Vagina (tissue), 2 donors: ENCODE measurements at places on chromosomes 4 and X.

- DNase-seq: peak; percentile 58
Measured at GRCh38 chrX:47621851-47622250, 2.2 kb upstream of the SYN1 start.

GRCh38 chr4:47741200-47741599 is 96.7 kb downstream of the CORIN start:
- no peak for DNase-seq

GRCh38 chr4:15253349-15253748 is 174.5 kb upstream of the C1QTNF7 start:
- DNase-seq: no peak

- DNase-seq: no peak
Measured at GRCh38 chr4:142741995-142742394, 104.1 kb downstream of the INPP4B start.

GRCh38 chrX:84188320-84188834 is 378 bp upstream of the RPS6KA6 start:
- no peak for DNase-seq

DNA sequence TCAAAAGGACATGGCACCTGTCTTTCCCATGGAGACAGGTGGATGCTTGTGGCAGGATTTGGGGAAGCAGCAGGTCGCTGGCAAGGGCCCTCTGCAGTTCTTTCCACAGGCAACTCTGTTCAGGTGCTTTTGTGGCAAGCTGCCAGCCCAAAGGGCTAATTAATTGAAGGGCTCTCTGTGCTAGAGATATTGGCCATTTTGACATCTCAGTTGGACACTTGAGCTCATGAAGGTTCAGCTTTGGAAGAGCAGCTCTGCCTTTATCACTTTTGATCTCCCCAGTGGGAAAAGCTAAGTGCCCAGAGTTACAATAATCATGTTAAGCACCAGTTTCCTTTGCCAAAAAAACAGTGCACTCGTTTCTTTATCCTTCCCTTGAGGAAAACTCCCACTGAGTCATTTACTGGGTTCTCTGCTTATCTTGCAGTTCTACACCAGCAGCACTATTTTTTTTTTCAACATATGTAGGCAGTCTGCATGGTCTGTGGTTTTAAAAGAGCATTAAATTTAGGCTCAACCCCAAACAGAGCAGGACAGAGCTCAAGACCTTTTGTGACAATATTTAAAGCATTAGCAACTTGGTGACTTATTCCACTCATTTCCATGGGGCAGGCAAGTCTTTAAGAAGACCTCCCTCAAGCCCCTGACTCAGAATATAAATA is 336.4 kb upstream of the RASGEF1B start:
- DNase-seq: no peak

DNA sequence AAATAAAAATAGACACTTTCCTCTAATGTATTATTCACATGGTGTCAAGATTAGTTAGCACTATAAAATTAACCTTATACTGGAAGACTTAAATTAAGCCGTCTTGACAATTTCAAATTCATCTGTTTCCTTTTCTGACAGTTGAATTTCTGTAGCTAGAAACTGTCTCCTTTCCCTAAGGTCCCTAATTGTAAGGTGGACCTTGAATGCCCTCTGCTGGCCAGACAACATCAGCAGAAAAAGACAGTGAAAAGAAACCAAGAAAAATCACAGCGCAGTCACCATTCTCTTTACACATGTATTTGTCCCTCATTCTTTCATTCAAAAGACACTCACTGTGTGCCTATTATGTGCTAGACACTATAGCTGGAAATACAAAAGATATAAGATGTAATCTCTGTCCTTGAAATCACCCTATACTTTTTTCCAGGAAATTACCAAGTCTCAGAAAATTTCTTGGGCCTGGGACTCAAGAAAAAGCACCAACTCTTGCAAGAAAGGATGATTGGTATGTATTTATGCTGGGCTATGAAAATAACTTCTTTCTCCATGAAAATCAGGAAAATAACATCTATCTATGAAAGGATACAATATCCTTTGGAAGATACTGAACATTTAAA is 32.7 kb upstream of the AMBN start:
- DNase-seq: no peak

DNA sequence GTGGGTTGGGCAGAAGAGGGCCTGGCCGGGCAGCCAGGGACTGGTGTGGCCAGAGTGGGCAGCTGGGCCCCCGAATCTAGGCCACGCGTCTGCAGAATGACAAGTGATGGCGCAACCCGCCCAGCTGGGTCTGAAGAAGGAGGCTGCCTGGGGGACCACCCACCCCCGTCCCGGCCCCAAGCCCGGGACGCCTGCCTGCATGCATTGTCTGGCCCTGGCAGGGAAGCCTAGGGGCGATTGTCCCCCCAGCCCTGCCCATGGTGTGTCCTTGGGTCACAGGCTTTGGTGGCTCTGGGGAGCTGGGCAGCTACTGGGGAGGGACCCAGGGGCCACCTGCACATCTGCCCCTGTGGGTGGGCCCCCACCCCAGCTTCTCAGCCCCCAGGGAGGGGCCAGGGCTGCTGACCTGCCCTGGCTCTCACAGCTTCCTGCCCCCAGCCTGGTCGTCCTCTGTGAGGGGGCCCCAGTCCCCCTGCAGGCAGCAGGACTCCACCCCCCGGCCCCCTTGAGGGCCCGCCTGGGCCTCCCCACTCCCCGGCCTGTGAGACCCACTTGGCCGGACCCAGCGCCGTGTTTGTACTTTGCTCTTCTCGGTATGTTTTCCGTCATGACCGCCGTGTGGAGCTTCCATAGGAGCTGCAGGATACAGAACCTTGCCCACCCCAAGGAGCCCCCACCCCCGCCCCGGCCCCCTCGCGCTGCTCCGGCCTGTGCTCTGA is 4.9 kb downstream of the FGFR3 start:
- no peak for DNase-seq

- DNase-seq: no peak
Measured at GRCh38 chrX:16869393-16870094, 618 bp downstream of the RBBP7 start.

- DNase-seq: no peak
Measured at GRCh38 chr4:137212601-137213000, 319.7 kb downstream of the PCDH18 start.

GRCh38 chrX:65300104-65300809 is 234.3 kb downstream of the LAS1L start:
- DNase-seq: no peak

DNA sequence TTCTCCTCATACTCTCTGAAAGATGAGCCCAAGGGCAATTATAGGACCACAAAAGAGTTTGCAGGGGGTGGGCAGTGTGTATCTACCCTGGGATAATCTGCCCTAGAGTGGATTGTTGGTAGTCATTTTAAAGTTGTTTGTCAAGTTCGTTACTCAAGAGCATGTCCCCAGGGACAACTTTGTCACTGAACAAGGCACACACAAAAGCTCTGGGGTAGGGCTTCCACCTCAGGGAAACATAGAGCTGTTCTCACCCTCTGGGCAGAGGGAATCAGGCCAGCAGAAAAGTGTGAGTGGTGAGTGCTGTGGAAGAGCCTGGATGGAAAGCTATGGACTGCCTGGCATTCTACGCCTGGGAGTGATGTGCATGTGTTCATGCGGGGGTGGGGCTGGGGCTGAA is 23.3 kb upstream of the LEF1 start:
- no peak for DNase-seq

GRCh38 chr4:188986271-188986689 is 847.0 kb downstream of the TRIML1 start:
- DNase-seq: no peak

GRCh38 chr4:101200561-101200960 is 146.8 kb downstream of the PPP3CA start:
- DNase-seq: no peak

DNA sequence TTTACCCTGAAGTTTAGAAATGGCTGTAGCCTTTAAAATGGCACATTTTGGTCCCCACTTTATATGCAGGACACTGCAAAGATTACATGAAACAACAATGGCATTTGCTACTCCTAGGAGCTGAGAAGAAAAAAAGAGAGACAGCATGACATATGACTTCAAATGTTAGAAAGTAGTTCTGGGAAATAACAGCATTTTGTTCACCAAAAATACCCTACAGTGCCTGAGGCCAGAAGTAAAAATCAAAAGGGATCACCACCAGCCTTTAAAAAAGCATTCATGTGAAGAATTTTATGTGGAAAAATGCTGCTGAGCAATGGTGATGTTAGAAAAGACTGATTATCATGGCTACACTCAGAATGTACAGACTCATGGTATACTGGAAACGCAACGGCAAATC is 110.0 kb downstream of the DTHD1 start:
- no peak for DNase-seq

- no peak for DNase-seq
Measured at GRCh38 chr4:157217708-157218107, 2.8 kb upstream of the GRIA2 start.

DNA sequence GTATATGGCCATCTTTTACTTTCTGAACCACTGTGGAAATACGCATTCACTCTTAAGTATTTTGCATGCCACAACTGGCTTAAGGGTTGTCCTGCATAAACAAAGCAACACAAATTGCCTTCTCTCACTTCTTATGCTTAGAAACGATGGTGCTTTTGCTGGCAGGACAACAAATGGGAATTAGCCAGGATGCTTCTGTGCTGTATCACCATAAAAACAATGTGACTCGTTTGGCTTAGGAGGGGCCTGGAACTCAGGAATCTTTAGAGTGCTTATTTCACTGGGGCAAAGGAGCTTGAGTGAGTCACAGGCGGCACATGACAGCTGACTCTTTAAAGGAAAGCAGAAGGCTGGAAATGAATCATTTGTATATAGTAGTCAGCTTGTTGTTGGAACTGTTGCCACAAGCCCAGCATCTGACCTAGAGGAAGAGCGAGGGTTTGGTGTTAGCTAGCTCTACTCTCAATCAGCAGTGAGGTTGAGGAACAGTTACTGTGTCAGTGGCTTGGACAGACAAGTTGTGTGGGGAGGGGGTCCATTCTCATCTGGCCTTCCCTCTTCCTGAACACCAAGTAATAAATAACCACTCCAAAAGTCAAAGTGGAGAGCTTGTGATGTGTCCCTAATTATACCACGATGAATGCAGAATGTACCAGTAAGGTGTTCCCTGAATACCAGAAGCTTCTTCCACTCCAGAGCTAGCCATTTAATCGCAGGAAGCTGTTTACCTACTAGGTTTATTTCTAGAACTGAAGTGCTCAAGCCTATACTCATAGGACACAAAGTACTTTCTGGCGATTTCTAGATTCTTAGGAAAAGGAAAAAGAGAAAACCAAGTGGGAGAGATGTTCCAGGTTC is 293.1 kb downstream of the CAMK2D start:
- peak; percentile 97 for DNase-seq

GRCh38 chr4:84753321-84753972 is 170.5 kb downstream of the CDS1 start:
- no peak for DNase-seq

DNA sequence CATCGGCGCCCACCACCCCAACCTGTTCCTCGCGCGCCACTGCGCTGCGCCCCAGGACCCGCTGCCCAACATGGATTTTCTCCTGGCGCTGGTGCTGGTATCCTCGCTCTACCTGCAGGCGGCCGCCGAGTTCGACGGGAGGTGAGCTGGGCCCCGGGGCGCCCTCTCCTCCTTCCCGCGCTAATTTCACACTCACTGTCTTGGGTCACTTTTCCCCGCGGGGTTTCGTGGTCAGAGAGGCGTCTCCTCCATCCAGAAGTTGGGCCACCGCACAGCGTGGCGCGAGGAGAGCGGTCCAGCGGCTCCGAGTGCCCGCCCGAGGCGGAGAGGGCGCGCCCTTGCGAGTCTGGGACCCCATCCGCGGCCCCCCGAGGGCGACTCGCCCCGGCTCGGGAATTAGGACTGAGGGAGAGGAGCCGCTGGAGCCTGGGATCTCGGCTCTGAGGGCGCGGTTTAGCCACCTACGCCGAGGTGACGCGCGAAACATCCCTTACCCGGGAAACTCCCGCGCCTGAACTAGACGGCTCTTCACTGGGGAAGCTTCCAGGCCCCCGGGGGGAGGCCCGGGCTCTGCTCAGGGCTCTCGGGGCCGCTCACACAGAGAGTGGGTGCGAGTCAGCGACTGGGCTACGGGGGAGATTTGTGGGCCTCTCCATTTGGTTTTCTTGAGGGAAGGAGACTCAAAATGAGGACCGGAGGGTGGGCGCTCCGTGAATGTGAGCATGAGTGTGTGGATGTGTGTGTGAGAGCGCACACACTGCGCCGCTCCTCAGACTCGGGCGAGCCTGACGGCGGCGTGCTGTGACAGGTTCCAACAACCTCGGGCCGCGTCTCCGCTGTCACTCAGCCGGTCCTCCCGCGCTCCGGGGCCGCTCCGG is 551 bp downstream of the NPNT start:
- no peak for DNase-seq

DNA sequence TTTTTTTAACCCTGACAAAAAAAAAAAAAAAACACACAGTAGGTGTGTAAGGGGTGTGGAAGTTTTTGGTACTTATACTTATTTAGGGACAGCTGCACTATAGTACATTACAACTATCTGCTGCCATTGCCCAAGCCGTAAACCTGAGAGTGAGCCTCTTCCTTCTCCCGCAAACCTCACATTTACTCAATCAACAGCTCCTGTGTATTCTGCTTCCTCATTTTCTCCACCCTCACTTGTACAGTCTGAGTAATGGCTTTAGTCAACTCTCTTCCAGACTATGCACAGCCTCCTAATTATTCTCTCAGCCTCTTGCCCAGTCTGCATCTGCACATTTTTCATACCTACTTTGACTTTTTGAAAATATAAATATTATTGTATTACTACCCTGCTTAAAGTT is 362.0 kb downstream of the ADAM29 start:
- no peak for DNase-seq

DNA sequence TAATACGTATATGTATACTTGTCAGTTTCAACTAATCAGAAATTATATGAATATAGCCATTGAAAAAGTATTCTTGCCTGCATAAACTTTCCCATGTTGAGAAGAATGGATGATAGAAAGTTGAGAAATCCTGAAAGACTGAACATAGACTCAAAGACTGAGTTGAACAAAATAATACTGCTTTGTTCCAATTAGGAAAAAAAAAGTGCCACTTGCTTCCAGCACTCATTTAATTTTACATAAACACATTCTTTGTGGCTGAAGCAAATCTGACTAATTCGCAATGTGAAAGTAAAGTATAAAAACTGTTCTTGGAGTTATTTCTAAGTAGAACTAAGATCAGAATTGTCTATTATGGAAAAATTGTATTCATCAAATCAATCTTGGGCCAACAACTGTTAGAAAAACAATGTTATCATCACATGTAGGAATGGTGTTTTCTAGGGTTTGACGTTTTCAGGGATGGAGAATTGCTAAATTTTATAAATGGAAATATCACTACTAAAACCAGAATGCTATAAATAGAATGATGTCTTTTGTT is 2334.6 kb downstream of the PCDH7 start:
- DNase-seq: no peak

DNA sequence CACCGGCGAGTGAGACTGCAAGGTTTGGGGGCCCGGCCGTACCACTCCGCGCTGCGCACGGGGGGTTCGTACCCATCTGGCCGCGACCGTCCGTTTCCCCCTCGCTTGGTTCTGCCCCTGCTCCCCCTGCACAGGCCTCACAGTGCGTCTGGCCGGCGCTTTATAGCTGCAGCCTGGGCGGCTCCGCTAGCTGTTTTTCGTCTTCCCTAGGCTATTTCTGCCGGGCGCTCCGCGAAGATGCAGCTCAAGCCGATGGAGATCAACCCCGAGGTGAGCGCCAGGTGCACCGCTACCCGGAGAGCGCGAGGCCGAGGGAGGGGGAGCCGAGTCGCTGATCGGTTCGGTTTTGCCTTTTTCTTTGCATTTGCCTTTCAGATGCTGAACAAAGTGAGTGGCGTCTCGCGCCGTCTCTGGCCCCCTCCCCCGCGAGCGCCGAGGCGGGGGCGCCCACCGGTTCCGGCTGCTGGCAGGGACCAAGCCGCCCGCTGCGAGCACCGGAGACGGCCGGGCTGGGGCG is at the start of gene UCHL1:
UCHL1 (plus strand) TSS at position 189 of the 517 bp plus-strand sequence; CDS start at position 238, 49 bp downstream.
- no peak for DNase-seq

- no peak for DNase-seq
Measured at GRCh38 chrX:125306335-125306866, 13.3 kb upstream of the TEX13C start.
